ENCODE measurements at places on chromosomes 16 and 17.

GRCh38 chr17:56822725-56823124, 11.0 kb downstream of the C17orf67 start:
- DNase-seq, result no peak

DNA sequence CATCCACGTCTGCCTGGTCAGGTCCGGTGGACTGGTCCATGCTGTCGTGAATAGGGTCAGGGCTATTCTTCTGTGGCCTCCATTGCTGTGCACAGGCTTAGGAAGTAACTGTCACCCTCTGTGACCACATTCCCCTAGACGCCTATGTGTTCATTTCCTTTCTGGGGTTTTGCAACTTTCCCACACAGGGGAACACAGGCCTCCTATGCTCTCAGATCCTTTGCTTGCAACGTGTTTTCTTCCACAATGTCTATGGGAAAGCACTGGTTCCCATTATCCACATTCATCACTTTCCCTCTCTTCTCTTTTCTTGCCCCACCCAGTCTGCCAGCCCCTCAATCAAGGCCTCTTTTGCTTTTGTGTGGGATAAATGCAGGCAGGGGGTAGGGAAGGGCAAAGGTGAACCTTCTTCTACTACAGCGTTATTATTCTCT, 43.2 kb upstream of the DNAJA2 start:
- no peak for DNase-seq

GRCh38 chr17:83129676-83130075, 50.3 kb downstream of the METRNL start:
- DNase-seq, result no peak

- no peak for DNase-seq
These were observed 663 bp upstream of the GINS2 start for GRCh38 chr16:85689285-85689949.

DNA sequence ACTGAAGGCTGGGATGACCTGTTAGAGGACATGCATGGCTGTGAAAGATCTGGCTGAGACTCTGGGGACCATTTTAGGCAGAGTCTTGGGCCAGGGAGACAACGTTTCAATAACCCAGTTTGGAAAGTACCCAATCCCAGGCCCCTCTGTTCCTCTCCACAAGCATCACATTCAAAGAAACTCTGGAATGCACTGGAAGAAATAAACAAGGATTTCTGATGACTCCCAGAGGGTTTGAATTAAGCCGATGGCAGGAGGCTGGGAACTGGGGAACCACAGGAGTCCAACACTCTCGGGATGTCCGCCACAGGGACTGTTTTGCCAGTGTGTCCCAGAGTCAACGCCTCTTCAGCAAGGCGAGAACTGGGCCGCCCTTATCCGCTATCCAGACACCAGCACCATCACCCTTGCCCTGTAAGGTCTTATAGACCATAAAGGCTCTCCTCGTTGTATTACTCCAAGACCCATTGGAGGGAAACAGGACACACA, 3.3 kb downstream of the PMP22 start:
- DNase-seq, result no peak

DNA sequence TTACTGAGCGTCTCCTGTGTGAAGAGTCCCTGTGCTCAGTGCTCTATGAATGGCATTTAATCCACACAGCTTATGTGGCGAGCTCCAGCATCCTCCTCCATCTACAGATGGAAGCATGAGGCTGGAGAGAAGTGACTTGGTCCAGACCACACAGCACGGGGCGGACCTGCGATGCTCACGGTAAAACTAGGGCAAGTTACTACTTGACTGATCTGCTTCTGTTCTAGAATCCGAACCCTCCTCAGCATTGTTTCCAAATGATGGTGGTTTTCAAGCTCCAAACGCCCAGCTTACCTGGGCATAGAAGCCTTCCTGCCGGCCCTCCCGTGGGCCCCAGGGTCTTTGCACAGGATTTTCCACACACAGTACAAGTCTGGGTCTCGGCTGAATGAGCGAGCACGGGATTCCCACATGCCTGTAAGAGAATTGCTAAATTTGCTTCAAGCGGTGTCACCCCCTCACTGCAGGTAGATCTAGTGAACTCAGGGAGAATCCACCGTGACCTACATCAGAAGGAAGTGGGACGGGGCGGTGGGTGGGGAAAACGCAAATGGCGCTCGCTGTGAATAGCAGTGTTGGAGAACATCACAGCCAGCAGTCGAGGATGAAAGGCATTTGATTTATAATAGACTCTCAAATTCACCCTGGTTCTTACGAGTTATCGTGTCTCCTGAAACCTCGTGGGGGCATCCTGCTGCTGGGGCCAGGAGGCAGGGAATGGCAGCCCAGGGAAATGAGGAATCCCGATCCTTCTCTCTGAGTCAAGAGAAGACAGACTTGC, 101.1 kb downstream of the CMIP start:
- no peak for DNase-seq

DNA sequence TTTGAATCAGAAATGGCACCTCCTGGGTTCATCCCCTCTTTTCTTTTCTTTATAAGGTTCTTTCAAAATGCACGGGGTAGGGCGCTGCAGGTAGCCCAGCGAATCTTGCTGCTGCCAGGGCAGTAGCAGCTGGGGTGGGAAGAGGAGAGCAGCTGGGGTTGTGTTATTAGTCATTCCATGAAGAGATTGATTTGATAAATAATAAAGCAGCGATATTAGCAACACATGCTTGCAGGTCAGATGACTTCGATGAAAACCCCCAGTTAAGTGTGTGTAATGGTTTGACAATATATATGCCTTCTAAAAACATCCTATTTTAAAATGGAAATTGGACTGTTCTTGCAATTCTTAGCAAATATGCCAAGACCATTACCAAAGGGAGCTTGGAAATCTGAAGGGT, 200.7 kb downstream of the CCDC182 start:
- no peak for DNase-seq

GRCh38 chr17:77371117-77371887, 230.5 kb downstream of the SEC14L1 start:
- DNase-seq, result no peak

GRCh38 chr17:62101090-62101489, 36.0 kb upstream of the MED13 start:
- DNase-seq, result no peak

- DNase-seq, result no peak
These were observed 95.7 kb upstream of the SOX9 start for GRCh38 chr17:72025113-72025512.

DNA sequence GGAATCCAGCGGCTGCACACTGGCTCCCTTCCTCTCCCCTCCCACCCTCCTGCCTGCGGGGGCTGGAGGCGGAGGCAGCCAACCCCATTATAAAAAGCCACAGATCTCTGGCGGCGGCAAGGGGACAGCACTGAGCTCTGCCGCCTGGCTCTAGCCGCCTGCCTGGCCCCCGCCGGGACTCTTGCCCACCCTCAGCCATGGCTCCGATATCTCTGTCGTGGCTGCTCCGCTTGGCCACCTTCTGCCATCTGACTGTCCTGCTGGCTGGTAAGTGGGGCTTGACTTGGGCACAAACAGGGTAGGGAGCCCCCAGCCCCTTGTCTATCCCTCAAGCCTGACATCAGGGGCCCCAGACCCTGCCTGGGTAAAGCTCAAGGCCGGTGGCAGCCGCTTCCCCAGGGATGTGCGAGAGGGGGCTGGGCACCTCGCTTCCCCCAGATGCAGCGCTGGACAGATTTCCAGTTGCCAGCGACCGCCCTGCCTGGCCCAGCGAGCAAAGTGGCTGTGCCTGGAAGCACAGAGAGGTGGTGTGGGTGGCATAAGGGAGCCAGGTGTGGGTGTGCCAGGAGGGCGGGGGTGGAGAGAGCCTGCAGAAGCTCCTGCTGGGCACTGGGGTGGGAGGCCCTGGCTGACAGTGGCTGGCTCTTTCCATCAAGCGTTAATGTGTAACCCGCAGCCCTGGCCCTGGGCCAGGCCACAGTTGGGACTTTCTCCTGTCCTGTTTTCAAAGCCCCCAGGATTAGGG, at the start of gene CX3CL1:
TSS of gene CX3CL1 (plus strand) at position 119 of the 745 bp plus-strand sequence. CDS start at position 198, 79 bp downstream.
- no peak for DNase-seq

- no peak for DNase-seq
These were observed 51.7 kb downstream of the SYNRG start for GRCh38 chr17:37557482-37557881.

DNA sequence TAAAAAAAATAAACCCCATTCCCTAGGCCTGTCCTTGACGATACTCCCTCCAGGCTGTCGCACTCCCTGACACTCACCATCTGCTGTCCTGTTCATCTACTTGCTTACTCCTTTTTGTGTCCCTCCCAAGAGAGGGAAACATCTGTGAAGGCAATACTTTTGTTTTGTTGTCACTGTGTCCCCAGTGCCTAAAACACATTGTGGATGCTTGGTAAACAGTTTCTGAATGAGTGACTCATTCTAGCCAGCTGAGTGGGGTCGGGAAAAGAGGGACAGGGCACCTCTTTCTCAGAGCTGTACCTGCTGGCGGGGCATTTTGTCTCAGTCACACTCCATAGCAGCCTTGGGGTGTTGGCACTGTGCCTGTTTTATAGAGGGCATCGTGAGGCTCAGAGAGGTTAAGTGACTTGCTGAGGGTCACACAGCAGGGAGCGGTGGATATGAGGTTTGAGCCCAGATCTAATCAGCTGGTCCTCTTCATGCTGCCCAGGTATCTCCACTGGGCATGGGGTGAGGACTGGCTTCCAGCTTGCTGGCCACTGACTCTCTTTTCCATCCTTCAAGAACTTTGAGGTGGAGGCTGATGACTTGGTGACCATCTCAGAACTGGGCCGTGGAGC, 15.6 kb downstream of the MAP2K3 start:
- no peak for DNase-seq

DNA sequence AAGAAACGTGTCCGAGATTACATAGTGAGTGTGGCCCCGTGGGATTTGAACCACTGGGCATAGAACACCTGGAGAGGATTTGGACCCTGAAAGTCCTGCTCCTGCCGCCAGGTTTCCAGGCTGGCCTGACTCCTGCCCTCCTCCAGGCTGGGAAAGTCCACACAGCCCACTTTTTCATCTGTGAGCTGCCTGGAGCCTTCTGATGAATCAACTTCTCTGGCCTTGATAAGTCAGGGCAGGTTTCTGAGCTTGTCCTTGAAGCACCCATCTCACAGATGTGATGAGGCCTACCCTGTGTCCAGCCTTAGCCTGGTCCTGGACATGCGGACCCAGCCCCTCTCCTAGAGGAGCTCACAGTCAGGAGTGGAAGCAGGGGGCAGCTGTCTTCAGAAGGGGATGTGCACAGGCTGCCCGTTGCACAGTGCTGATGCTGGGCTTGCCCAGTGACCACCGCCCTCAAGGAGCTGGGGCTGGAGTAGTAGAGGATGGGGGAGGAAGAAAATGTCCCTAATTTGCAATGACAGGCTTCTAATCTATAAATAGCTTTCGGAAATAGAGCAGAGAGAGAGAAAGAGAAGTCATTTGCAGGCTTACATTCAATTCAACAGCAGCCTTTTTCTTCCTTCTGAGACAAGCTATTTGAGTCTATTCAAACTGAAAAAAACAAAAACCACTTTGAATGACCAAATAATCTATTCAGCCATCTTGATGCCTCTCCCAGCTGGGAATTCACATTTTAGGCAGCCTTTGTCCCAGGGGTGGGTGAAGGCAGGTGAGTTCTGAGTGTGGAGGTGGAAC, 73.5 kb upstream of the DNAJA2 start:
- no peak for DNase-seq

GRCh38 chr17:66715076-66715675, 119.7 kb upstream of the CACNG5 start:
- DNase-seq, result no peak

DNA sequence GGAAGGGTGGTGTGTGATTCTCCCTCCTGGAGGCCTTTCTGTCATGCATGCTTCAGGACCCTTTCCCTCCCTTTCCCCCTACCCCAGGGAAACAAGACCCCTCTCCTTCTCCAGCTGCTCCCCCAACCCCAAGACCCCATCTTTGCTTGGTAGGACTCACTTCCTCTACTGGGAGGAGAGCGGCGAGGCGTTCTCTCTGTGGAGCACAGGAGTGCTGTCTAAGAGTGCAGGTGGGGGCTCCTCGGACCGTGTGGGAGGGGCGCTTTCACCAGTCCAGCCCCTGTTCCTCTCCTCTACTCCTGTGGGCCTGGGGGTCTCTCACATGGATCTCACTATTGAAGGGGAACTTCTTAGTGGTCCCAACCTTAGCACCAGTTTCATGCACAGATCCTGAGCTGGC, 456.1 kb upstream of the ASIC2 start:
- DNase-seq, result no peak

DNA sequence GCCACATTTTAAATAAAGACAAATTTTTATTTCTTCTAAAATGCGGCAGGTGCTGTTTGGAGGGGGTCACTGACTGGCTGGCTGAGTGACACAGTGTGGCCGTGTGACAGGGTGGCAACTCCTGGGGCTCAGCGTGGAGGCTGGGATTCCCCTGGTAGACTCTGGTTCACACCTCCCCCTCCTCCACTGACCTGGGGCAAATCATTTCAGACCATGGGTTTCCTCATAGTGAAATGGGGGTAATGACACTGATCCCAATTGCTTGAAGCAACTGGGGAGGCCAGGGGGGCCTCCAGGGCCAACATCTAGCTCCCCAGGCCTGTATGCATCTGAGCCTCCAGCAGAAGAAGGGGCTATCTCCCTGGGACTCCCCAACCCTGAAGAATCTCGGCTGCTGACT, 6.6 kb downstream of the HSD11B2 start:
- no peak for DNase-seq

- no peak for DNase-seq
These were observed 26.3 kb downstream of the MARF1 start for GRCh38 chr16:15616475-15617165.

DNA sequence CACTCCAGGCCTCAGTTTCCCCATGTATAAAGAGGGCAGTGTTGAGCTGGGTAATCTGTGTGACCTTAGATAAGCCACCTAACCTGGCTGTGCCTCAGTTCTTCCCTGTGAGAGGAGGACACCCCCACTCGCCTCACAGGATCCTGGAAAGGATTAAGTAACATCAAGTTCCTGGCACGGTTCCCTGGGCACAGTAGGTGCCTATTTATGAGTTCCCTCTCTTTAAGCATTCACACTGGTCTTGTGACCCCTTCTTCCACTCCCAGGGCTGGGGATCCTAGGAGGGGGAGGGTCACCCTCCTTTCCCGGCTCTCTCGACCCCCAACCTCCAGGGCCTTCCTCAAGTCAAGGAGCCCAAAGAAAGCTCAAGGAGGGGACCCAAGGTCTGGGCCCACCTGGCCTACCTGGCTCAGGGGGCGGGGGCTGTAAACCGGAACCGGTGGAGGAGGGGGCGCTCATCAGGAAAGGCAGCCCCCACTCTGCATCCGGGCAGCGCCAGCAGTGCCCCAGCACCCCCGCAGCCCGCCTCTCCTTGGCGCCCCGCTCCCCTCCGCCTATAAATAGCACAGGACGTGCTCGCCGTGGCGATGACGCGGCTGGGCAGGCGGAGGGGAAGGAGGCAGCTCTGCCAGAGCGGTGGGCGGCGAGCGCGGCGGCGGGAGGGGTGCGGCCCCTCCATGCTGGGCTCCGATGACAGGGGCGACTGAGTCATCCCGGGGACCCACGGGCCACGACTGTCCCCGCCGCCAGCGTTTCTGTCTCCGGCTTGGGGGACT, 9.4 kb downstream of the RPL19 start:
- DNase-seq, result peak; percentile 71
